ENCODE measurements at places on chromosomes 1 and 21. TPM values are rescaled to one million over a fixed set of nuclear protein-coding genes. Genes with fewer than 3 reads are reported as not detected.

Gene TLR5
- 3.7 TPM for polyA plus RNA-seq

- no peak for DNase-seq
Observed at GRCh38 chr1:160907976-160908375, 23.0 kb upstream of the ITLN1 start.

Gene H6PD
- polyA plus RNA-seq = 5.7 TPM

GRCh38 chr1:51219022-51219421, 17.1 kb upstream of the RNF11 start:
- DNase-seq = no peak

Gene ISG15
- 65.9 TPM for polyA plus RNA-seq

DNA sequence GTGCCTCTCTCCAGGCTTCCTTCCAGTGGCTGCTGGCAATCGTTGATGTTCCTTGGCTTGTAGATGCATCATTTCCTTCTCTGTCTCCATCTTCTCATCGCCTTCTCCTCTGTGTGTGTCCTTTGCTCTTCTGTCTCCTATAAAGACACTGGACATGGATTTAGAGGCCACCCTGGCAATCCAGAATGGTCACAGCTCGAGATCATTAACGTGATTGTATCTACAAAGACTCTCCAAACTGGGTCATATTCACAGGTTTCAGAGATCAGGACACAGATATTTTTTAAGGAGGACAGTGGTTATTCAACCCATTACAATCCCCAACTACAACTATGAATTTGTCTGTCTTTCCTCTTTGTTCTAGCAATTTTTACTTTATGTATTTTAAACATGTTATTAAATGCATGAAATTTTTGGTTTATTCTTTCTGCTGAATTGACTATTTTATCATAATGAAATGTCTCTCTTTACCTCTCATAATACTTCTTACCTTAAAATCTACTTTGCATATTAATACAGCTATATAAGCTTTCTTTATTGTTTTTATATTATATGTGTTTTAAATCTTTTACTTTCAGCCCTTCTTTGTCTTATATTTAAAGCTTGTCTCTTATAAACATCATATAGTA, 22.8 kb downstream of the CR1 start:
- DNase-seq = no peak

Gene OR2T3
- not detected for polyA plus RNA-seq

DNA sequence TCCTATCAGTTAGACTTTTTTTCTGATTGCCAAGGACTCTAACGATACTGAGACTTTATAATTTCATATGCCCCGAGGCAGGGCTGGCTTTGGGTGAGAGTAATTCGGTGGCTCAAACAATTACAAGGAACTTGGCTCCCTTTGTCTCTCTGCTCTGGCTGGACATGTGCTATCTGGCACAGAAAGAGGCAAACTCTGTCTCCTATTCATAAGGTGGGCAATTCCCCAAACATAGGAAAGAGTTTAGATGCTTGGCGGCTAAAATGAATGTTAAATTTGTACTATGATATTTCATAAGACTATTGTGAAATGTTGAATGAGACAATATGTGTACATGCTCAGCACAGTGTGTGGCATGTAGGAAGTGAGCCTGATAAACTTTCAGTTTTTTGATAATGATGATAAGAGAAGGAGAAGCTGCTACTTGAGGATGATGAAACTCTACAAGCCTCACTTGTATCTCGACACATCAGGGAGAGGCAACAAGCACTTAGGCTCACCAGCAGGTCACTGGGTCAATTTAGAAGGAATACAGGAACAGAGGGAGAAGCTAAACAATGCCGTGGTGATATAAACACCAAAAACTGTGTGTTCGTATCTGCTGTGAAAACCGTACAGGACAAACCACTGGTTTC, 12.6 kb upstream of the NTPCR start:
- DNase-seq = no peak

Gene PRR9
- not detected for polyA plus RNA-seq

Gene USH2A
- polyA plus RNA-seq = not detected

- DNase-seq = no peak
Observed at GRCh38 chr1:160837558-160838205, 25.0 kb downstream of the CD244 start.

DNA sequence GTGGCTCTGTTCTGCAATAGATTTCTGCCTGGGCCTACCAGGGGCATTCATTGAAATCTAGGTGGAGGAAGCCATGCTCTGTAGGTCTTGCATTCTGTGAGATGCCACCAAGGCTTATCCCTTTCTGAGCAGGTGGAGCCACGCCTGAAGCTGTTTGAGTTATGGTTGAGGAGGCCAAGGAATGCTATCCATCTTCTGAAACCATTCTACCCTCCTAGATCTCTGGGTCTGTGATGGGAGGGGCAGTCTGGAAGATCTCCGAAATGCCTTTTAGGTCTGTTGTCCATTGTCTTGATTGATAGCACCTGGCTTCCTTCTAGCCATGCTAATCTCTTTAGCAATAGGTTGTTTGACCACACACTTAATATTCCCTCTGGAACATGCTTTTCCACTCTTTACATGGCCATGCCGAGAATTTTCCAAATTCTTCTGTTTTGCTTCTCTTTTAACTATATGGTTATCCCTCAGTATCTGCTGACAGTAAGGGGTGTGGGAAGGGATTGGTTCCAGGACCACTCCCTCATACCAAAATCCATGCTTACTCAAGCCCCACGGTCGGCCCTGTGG, 45.2 kb downstream of the AK4 start:
- no peak for DNase-seq

Gene TOR1AIP2
- 13.1 TPM for polyA plus RNA-seq

DNA sequence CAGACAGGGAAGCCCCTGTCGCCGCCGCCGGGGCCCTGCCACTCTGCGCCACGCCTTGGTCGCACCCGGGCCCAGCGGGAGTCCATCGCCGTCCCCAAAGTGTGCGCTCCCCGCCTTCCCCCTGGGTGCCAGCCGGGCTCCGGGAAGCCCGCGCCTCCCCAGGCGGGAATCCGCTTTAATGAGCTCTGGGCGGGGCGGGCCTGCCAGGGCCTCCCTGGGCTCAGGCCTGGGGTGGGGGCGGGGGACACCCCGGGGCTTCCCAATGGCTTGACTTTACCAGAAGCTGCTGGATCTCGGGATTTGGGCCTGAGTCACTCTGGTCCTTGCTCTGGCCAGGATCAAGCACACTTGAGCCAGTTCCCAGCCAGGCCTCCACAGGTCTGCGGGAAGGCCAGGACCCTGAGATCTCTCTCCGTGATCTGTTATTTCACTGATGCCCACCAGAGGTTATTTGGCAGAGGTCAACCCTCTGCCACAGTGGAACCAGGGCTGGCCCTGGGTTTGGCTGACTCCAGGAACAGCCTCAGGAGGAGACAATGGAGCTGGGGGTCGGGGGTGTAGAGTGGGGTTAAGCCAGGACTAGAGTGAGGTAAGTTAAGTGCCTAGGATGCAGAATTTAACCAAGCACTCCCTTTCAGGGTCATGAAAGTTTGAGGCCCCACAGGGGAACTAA, 178.4 kb upstream of the EDN2 start:
- DNase-seq = no peak

Gene GPR25
- not detected for polyA plus RNA-seq

Gene CSMD2
- not detected for polyA plus RNA-seq

Gene KCNJ10
- 57.6 TPM for polyA plus RNA-seq

Gene OR13G1
- not detected for polyA plus RNA-seq

DNA sequence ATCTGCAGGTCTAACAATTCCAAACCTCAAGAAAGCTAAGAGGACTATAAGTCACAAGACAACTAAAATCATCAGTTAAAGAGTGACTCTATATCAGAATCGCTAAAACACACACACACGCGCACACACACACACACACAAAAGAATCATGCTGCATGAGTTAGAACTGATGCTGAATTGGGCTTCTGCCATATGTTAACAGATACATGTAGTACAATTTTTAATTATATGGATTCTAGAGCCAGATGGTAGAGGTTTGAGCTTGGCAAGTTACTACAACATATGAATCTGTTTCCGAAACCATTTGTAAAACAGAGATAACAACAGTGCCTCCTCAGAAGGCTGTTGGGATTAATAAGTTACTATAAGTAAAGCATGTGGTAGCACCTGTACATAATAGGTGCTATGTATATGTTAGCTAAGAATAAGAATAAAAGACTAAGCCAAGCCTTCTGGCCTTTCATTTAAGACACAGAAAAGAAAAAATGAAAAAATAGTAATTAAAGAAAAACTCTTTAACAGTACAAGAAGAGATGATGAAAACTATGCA, 17.9 kb downstream of the EPRS1 start:
- no peak for DNase-seq

- no peak for DNase-seq
Observed at GRCh38 chr1:31900790-31901189, 37.4 kb downstream of the PTP4A2 start.

DNA sequence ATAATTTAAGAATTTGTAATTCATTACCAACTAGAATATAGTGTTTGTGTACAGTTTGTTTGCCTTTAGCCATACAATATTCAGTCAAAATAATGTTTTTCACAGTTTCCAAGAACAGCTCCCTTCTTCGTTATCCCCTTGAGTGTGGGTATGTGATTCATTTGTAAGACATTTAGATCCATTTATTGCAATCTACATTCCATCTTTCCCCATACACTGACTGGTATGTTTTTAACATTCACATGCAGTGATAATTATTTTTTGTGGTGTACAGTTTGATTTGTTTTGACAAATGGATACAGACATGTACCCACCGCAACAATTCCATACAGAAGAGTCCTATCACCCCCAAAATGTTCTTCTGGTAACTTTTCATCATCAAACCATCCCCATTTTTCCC, 589.1 kb upstream of the ADAMTS5 start:
- DNase-seq = no peak

DNA sequence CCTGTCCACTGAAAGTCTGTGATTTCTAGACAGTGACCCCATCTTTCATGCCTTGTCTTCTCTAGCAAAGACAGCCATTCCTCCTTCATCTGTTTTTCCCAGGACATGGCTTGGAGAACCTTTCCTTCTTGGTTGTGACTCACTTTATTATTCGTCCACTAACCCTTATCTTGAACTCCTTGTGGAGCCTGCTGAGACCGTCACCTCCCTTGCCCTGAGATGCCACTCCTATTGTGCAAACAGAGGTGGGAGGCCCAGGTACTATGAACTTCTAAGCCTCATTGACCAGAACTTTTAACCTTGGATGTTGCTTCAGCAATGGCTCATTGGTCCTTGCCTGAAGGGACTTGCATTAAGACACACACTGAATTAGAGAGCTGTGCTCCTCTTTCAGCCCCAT, 117.5 kb downstream of the FOXD2 start:
- DNase-seq = peak; percentile 59

- no peak for DNase-seq
Observed at GRCh38 chr1:21857142-21857839, 45.2 kb downstream of the LDLRAD2 start.

DNA sequence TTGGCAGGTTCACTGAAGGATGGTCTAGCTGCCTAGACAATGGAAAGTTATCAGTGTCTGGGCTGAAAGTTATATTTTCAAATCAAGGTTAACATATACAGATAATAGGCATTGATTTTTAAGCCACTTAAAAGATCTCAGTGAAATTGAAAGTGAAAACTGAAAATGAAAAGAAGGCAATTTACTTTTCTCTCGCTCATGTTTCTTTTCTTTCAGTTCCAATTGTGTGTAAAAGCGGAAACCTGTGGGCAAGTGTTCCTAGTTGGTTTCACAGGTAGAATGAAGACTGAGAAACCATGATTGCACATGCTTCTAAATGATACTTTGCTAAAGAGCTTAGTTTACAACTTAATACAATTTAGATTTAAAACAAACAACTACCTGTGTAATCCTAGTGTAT, 383.7 kb downstream of the ZP4 start:
- no peak for DNase-seq

Gene UMODL1
- 0.39 TPM for polyA plus RNA-seq

Gene AUNIP
- polyA plus RNA-seq = not detected

Gene ETV3L
- polyA plus RNA-seq = not detected

GRCh38 chr1:118021668-118022067, 92.1 kb downstream of the WDR3 start:
- DNase-seq = no peak

DNA sequence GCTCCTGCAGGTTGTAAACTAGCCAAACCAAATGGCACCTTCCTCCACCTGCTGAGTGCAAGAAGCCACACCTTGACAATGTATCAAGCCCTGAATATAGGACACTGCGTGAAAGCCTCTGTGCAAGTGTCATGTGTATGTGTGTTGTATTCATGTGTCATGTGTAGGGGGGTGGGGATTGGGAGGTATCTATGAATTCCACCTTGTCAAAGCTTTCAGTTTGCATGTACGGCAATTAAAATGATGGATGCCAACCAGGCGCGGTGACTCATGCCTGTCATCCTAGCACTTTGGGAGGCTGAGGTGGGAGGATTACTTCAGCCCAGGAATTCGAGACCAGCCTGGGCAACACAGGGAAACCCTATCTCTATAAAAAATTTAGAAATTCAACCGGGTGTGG, 19.8 kb downstream of the CD34 start:
- DNase-seq = no peak

- peak; percentile 31 for DNase-seq
Observed at GRCh38 chr1:68313735-68314134, 81.4 kb upstream of the WLS start.

Gene LRRIQ3
- 2.4 TPM for polyA plus RNA-seq

Gene WLS
- 92.3 TPM for polyA plus RNA-seq

Gene OLIG2
- polyA plus RNA-seq = not detected

- DNase-seq = no peak
Observed at GRCh38 chr1:3034162-3034561, 12.9 kb downstream of the ACTRT2 start.

Gene C1orf167
- 1.9 TPM for polyA plus RNA-seq

DNA sequence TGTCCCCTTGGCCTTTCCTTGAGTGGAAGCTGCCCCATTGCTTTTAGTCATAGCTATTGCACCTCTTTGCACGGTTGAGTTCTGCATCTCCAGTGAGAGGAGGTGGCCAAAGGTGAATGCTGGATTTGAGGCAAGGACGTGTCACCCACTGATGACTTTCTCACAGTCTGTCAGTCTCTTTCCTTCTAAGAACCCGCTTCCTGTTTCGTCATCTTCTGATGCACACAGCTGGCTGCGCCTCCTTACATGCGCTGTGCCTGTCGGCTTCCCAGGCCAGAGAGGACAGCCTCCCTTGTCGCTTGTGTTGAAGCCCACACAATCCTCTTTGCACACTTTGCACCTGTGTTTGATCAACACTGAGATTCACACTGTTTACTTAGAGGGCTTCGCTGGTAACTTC, 41.8 kb upstream of the PWP2 start:
- no peak for DNase-seq

Gene LCE1D
- polyA plus RNA-seq = not detected

Gene RNU5D-1
- polyA plus RNA-seq = not detected

- DNase-seq = no peak
Observed at GRCh38 chr1:93605812-93606512, 75.7 kb downstream of the BCAR3 start.

Gene MATN1
- polyA plus RNA-seq = not detected

- peak; percentile 49 for DNase-seq
Observed at GRCh38 chr1:203169770-203170520, 5.7 kb downstream of the MYBPH start.

GRCh38 chr21:31107871-31108270, 69.6 kb upstream of the KRTAP19-8 start:
- no peak for DNase-seq

Gene AJAP1
- polyA plus RNA-seq = 2.7 TPM

Gene AADACL3
- polyA plus RNA-seq = not detected

Measured in kidney (tissue), 22 donors.